Smooth muscle cell of the pulmonary artery (primary cell): ENCODE measurements at places on chromosomes 1 and 21. TPM values are rescaled to one million over a fixed set of nuclear protein-coding genes. Genes with fewer than 3 reads are reported as not detected.

The LCE6A gene
- total RNA-seq, result not detected in 2 replicates

The CLDN17 gene
- total RNA-seq, result not detected in 2 replicates

The COL18A1 gene
- 132 and 154 TPM in 2 replicates for total RNA-seq

The ATP5PF gene
- 37.1 and 52.0 TPM in 2 replicates for total RNA-seq

The OR2AJ1 gene
- not detected in 2 replicates for total RNA-seq

The AGT gene
- 0.86 and 2.7 TPM in 2 replicates for total RNA-seq

The VHLL gene
- 0.13 and 0.92 TPM in 2 replicates for total RNA-seq

The AXDND1 gene
- total RNA-seq, result 0.07 TPM in 1 of 2 replicates, not detected in the other

The AIM2 gene
- not detected in 2 replicates for total RNA-seq

The OR2G6 gene
- total RNA-seq, result not detected in 2 replicates

The TEDDM1 gene
- not detected in 2 replicates for total RNA-seq

The GJA9 gene
- 0.07 TPM in 1 of 2 replicates, not detected in the other for total RNA-seq

The LCE1C gene
- not detected in 2 replicates for total RNA-seq

The FAM167B gene
- total RNA-seq, result 0.98 and 2.3 TPM in 2 replicates

The HCRTR1 gene
- total RNA-seq, result not detected in 2 replicates

The JAM2 gene
- total RNA-seq, result 3.3 and 6.9 TPM in 2 replicates

The FMN2 gene
- total RNA-seq, result 17.4 and 21.0 TPM in 2 replicates

The GREM2 gene
- total RNA-seq, result 5.4 and 14.7 TPM in 2 replicates

The LCE1D gene
- total RNA-seq, result not detected in 2 replicates
